ENCODE measurements at places on chromosomes 2 and 18.

- DNase-seq, result no peak
Measured at GRCh38 chr2:36413218-36413617, 57.6 kb downstream of the CRIM1 start.

- DNase-seq, result no peak
Measured at GRCh38 chr2:47695800-47696477, 87.0 kb upstream of the MSH6 start.

DNA sequence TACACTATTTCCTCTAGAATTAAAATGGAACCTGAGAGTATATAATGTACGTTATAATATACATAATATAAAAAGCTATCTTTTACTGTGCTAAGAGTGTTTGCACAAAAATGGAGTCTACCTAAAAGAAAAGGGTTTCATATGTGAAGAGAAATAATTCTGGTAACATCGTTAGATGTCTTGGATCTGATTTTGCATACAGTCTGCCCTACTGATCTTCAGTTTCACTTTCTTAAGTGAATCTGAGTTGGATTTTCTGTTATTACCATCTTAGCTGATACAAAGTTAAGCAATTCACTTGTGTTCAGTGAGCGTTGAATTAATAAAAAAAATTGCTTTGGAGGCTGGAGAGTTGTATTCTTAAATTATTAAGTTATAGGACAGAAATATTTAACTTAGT, 502.1 kb upstream of the TMEFF2 start:
- DNase-seq, result no peak

DNA sequence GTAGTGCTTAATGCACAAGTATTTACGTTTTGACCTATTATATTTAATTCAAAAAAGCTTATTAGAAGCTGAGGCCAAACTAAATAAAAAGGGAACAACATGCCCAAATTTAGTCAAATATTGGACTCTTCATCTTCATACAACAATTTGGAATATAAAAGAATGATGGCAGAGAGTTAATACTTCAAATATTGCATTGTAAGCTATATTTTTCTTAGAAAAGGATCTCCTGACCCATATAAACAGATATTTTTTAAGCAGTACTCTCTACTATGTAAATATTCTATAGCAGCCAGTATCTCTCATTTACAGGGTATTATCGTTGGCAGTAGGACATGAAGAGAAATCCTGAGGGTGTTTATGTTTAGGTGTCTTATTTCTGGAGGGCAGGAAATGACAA, 531.2 kb downstream of the NYAP2 start:
- no peak for DNase-seq

- peak; percentile 7 for DNase-seq
Measured at GRCh38 chr2:24825883-24826772, 32.9 kb downstream of the CENPO start.

- no peak for DNase-seq
Measured at GRCh38 chr2:168256448-168256847, 9.1 kb upstream of the STK39 start.

- DNase-seq, result no peak
Measured at GRCh38 chr2:481388-481787, 193.5 kb upstream of the ALKAL2 start.

DNA sequence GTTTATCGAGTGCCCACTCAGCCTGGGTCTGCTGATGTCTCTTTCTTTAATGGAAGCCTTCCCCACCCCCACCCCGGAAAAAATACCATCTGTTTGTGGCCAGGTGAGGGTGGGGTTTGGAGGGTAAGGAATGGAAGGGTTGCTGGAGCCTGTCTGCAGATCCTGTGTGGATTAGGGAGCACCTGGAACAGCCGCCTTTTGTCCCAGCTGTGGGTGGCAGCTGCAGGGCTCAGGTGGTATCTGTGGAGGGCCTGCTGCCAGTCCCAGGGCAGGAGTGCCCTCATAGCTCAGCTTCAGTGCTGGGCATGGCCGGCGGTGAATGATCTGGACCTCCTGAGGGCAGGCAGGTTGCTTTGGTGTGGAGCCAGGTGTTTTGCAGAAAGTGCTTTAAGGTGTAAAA, 45.3 kb downstream of the IMPA2 start:
- DNase-seq, result no peak

GRCh38 chr2:139469985-139470384, 689.8 kb upstream of the NXPH2 start:
- no peak for DNase-seq

- DNase-seq, result no peak
Measured at GRCh38 chr2:232731470-232731869, 34.3 kb downstream of the GIGYF2 start.

- no peak for DNase-seq
Measured at GRCh38 chr18:57909620-57910019, 106.5 kb upstream of the ATP8B1 start.

GRCh38 chr2:122663620-122664019, 908.2 kb downstream of the TSN start:
- no peak for DNase-seq

GRCh38 chr2:84781942-84782716, 98.8 kb downstream of the TRABD2A start:
- DNase-seq, result peak; percentile 10

DNA sequence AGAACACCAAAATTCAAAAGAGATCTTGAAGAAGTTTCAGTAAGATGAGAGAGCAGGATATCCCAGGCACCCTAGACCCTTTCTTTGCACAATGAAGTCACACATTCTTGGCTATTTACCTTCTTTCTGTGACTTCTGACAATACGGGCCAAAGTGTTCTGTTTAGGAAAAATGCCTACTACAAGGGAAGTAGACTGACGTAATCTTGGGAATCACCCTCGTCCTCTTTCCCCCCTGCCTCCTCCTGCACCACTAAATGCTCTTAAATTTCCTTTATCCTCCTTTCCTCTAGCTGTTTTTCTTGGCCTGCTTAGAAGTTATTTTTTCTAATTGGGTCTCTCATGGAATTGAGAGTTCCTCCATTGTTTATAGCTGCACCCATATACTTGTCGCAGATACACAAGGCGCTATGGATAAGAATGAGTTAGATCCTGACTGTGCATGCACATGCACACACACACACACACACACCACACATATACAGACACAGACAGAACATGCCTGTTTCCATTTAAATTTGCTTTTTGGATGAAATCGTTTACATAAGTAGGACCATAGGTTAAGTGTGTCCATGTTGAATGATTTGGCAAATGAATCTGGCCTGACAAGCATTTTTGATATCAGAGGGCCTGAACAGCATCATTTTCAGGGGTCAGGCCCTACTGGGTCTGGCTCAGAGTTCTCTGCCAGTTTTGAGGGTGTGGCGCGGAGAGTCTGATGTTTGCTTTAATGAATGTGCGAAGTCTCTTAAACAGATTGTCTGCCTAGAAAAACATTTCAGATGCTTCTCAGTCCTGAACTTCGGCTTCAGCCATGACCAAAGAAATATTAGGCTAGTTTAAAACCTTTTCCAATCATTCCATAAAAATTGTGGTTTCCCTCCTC, 131.9 kb upstream of the NT5C1B start:
- no peak for DNase-seq

DNA sequence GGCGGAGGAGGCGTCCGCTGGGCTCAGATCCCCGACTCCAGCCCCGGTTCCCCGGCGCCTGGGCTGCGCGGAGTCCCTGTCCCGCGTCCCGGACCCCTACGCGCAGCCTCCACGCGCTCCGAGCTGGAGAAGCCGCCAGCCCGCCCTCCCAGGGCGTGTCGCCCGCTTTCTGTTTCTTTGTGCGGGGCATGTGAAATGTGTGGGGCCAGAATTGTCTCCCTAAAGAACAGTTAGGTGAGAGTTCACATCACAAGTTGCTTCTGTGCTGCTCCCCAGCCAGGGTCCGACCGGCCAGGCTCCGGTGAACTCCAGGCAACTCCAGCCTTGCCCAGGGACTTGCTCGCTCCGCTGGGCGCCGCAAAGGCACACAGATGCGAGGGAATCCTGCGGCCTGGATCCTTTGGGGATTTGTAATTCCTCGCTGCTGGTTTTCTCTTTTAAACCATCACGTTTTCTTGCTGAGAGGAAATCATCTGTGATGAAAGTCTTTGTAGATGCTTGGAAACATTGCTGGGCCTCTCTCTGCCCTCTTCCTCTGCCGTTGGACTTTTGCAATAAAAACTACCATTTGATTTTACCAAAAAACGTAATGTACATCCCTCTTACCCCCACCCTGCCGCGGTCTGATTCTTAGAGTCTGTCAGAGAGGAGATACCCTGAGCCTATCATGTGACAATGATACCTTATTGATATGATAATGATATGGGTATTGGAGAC, 631 bp downstream of the GYPC start:
- peak; percentile 73 for DNase-seq

DNA sequence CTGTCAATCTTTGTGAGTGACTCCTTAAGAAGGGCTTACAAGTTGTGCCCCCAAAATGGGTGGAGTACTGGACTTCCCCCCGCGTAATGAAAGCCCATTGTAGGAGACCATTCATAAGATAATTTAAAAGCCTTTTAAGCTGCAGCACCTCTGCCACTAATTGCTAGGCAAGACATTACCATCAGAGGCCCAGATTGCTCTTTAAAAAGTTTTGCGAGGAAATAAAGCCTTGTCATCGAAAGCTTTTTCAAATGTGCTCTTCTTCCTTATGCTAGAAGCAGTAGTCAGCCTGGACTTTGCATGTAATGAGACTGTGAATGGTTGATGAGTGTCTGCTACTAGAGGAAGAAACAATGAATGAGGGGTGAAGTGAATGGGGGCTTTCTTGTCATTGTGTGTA, 345.3 kb upstream of the CDH2 start:
- DNase-seq, result no peak

DNA sequence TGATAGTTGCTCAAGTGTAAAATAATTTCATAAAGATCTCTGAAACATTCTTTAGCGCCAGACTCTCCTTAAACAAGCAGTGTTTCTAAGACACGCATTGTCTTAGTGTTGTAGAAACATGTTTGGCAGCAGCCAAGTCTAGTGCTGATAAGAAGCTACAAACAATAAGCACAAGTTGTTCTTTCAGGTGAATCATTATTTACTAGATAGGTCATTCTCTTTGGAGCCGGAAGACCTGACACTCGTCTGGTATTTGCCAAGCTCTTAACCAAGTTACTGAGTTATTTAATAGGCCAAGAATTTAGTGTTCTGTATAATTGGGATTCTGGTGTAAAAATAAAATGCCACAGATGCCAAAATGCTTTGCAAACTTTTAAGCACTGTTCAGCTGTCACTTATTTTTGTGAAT, 852.1 kb downstream of the CPS1 start:
- DNase-seq, result no peak

- DNase-seq, result no peak
Measured at GRCh38 chr2:239803766-239804115, 221.4 kb downstream of the NDUFA10 start.

DNA sequence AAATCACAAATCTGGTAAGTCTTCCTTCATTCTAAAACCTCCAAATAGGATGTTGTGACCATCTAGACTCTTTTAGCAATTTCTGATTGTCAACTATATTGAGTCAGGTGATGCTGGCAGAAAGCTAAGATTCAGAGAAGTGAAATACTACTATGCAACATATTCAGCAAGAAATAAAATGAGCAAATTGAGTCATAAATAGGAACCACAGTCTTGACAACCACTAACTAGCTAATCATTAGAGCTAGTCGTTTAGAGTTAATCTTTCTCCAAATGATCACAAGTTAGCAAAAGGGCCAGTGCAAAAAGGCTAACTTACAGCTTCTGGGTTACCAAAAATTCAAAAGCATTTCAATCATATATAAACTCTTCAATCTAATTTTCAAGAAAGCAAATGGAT, 54.5 kb downstream of the ROCK1 start:
- no peak for DNase-seq

- no peak for DNase-seq
Measured at GRCh38 chr2:240130393-240131195, 5.5 kb downstream of the COPS9 start.

DNA sequence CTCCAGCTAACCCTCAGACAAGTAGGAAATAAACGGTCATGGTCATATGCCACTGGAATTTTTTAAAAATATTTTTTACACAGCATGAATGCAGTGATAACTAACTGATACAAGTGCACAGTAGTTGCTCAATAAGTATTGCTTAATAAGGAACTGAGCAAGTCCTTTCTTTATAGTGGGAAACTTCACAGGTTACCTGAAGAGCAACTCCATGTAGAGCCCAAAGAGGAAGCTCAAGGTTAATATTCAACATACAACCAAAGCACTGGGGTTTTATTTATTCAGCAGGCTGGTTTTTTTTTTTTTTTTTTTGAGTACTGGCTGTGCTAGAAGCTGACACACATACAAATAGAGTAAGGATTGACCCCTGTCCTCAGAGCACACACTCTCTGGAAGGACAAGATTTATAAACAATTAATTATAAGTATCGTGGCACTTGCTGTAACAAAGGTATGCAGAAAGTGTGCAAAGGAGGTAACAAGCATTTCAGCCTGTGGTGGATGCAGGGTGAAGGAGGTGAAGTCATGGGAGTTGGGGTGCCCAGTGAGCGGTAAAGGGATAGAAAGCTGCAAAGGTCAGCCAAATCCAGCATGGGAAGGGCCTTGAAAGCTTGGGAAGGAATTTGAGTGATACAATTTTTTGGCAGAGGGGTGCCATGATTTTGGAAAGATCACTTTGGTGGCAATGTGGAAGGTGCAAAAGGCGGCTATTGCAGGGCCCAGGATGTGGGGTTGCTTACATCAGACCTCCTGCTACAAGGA, 52.7 kb downstream of the ATOH8 start:
- DNase-seq, result no peak

DNA sequence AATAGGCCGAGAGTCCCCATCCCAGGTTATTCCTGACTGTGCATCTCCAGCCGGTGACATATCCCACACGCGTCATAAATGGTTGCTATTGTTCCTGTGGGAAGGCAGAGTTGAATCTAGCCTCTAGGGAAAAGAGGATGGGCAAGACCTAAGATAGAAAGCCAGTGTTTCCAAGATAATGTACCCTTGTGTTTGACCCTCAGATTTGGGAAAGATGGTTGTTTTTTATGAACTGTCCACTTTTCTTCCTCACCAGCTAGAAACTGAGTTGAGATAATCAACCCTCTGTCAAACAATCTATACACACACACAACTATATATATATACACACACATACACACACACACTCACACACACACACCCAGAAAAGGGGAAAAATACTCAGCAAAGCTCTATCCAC, 131.0 kb downstream of the PRKCE start:
- DNase-seq, result no peak

DNA sequence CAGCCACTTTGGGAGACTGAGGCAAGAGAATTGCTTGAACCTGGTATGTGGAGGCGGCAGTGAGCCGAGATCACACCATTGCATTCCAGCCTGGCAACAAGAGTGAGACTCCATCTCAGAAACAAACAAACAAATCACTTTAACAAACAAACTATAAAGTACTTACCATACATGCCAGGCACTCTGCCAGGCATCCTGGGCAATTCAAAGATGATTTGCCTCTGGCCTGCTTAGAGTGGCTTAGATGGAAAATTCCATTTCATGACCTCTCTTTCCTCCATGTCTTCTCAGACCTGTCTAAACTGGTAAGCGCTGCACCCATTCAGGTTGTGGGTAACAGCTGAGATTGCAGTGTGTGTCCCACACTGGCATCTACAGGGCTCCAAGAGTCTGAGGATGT, 273.2 kb downstream of the BCL2 start:
- DNase-seq, result no peak

- DNase-seq, result no peak
Measured at GRCh38 chr2:70718241-70718640, 49.8 kb downstream of the ADD2 start.

GRCh38 chr2:99285526-99285925, 15.5 kb downstream of the LYG1 start:
- DNase-seq, result no peak
